ENCODE measurements at places on chromosomes 1 and 21.
A peak's percentile ranks its signal among the peaks of the same experiment; 100 is the strongest.

DNA sequence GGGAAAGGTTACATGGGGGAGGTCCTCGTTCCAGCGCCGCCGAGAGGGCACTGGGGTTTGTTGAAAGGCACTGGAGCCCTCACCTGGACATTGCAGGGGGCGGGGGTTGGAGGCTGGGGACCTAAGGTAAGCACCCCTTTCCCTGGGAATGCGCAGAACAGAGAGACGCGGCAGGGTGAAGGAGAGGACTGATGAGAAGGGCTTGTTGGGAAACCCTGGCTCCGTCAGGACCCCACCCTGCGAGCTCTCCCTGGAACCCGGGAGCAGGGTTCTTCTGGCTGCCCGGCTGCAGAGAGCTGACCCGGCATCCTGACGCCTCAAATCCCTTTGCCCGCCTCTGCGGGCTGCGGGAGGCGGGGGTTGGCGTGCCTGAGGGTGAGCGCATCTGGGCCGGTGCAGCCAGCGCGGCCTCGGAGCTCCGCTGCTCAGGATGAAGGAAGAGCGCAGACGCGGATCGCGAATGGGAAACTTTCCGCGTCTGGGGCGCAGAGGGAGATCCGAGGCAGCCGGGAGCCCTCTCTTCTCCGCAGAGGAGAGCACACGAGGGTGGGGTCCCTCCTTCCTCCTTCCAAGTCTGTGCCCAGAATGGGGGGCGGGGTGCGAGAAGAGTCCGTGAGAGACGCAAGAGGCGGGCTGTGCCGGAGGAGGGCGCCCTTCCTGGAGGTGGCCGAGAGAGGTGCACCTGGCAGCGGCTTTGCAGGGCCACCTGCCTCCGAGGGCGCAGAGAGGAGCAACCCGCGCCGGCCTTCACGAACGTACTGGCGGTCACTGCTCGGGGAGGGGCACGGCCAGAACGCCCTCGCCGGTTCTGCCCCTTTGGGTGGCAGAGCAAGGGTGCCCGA lies 2.4 kb downstream of the IGSF21 start:
- DNase-seq: no peak

- peak; percentile 38 for DNase-seq
Observed at GRCh38 chr1:44318097-44319088, 36.7 kb downstream of the ERI3 start.

DNA sequence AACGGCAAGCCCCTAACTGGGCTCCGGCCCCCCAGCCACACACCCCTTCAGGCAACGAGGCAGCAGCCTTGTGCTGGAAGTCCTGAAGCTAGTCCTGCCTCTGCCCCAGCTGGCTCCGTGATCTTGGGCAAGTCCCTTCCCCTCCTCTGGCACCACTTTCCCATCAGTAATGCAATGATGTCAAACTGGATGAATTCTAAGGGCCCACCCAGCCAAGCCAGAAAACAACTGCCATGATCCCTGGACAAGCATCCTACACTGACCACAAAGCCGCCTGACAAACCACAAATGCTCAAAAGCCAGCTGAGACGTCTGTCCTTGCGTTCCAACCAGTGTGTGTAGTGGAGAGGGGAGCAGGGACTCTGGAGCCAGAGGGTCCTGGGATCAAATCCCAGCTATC lies 26.8 kb downstream of the IFFO2 start:
- peak; percentile 65 for DNase-seq

DNA sequence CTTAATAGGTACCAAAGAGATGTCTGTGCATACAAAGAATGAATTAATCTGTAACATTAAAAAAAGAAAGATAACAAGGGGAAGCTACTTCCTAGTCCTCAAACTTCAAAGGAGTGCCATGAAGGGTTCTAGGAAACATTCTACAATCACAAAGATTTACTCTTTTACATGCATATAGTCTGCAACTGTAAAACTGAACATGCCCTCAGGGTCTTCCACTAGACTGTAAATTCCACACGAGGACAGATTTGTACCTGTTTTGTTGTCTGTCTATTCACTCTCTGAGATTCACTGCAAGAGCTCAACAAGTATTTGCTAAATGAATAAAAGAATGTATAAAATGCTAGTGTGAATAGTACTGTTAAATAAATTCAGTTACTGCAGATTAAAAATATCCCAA lies 4.4 kb downstream of the JAK1 start:
- DNase-seq: no peak

DNA sequence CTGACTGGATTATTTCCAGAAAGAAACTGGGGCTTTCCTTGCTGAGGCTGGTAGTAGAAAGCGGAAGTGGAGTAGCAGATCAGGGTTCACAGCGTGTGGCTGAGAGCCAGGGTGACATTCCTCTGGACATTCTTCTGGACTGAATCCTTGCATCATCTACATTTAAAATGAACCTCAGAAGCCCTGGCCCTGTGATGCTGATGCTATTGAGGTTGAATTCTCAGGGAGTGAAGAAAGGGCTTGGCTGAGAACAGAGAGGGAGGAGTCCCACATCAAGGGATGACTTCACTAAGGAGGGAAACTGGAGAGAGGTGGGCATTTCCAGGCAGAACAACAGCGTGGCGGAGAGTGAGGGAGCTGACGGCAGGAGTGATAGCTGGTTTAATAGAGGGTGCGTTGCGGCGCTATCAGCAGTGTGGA lies 102.3 kb upstream of the LMO4 start:
- DNase-seq: peak; percentile 99

DNA sequence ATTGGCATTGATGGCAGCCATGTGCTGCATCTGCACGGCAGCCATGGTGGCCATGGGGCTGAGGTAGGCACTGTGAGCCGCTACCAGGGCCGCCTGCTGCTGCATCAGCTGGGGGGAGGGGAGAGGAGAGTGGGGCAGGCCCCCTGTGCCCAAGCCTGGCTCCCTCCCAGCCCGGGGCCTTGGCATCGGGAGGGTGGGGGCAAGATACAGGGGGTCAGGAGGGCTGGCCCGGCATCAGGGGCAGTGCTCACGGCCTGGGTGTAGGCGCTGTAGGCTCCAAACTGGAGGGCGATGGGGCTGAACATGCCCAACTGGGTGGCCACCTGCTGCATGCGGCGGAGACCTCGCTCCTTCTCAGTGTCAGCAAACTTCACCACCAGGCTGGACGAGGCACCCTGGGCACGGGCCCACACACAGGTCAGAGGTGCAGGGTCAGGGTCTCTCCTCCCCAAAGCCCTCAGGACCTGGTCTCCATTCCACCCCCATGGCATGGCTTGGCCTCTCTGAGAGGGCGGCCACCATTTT lies 9.0 kb downstream of the CELF3 start:
- DNase-seq: no peak

DNA sequence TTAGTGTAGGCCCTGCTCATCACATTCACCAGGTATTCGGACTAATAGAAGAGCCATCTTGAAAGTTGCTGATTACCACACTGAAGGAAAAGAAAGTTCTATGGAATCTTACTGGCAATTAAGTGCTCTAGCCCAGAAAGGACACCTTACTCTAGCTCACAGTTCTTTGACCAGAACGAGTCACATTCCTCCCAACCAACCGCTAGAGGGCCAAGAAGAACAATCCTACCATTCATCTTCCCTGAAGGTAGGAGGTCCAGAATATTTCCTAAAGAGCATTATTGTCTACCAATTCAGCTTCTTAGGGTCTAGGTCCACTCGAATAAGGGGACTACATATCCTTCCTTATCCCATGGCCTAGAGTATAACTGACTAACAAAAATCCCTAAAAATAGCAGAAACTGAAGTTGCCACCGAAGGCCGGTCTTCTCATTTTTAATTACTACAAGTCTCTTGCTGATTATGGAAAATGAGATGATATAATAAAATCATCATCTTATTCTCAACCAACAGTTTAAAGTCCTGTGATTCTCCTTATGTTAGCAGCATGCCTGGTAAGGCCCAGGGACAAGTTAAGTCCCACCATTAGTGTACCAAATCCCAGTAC lies 2.7 kb upstream of the FMO1 start:
- DNase-seq: peak; percentile 45

DNA sequence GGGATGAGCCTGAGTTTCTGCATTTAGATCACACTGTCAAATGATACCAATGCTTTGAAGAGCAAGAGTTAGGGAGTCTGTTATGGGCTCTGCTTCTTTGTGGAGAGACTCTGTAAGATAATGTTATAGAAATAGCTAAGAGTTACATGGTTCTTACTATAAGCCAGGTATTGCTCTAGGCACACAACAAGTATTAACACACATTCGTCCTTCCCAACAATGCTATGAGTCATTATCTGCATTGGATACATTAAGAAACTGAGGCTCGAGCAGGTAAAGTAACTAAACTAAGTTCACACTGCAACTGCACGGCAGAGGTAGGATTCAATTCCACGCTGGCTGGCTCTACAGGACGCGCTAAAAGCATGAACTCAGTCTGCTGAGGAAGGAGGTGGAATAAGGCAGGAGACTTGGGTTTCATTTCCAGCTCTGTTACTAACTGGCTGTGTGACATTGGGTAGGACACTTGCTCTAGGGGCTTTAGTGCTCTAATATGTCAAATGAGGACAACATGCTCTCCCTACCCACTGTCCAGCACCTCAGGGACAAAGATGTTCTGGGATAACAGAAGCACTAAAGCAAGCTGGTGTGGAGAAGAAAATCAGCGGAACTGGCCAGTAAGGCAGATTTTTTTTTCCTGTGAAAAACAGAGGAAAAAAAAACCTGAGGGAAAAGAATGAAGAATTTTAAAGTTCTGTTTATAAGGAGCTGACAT lies 23.7 kb upstream of the IL20 start:
- DNase-seq: no peak

- no peak for DNase-seq
Observed at GRCh38 chr1:68217060-68217554, 15.2 kb downstream of the WLS start.

DNA sequence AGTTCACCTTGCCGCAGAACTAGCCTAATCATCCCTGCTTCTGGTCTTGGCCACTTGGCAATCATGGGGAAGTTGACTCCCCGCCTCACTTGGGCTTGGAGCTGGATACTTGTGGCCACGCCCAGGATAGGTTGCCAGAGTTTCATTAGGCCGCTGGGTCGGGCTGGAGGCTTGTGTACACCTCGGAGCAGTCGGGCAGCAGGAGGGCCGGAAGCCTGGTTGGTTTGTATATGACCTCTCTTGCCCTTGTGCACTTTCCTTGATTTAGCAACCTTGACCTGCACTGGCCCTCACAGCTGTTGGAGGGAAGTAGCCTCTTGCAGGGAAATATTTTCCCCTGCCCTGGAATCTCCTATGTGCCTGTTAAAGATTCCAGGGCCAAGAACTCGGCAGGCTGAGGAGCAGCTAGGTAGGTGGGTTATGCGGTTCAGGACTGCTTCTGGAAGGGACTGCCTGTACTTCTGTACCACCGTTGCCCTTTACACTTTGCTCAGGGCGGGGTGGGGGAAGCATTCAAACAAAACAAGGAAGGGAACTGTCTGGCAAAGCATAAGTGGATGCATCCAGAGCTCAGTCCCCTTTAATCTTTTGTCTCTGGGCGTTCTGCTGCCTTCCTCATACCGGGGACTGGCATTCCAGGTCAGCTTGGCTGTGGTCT lies 83.5 kb downstream of the UCK2 start:
- DNase-seq: no peak

GRCh38 chr1:201114245-201115131 lies 2.3 kb upstream of the CACNA1S start:
- DNase-seq: peak; percentile 93

DNA sequence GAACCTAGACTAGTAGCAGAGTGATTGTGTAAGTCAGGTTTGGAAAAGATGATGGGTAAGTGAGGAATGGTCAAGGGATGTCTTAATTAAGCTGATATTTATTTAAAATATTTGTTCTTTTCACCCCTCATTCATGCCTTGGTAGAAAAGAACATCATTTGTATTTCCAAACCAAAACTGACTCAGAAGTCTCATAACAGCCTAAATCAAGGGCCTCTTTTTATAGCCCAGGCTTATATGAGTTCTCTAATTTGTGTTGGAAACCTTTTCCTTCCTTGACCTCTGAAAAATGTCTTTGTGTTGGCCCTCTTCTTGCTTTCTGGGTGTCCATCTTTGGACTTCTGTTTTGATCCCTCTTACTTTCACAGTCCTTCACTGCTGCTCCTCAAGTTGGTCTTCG lies 1428.2 kb downstream of the MRPL39 start:
- DNase-seq: no peak

GRCh38 chr1:233597489-233597901 lies 16.4 kb upstream of the KCNK1 start:
- peak; percentile 71 for DNase-seq

- no peak for DNase-seq
Observed at GRCh38 chr1:4057603-4058002, 157.5 kb upstream of the C1orf174 start.

- no peak for DNase-seq
Observed at GRCh38 chr1:231855926-231856325, 229.3 kb downstream of the DISC1 start.

DNA sequence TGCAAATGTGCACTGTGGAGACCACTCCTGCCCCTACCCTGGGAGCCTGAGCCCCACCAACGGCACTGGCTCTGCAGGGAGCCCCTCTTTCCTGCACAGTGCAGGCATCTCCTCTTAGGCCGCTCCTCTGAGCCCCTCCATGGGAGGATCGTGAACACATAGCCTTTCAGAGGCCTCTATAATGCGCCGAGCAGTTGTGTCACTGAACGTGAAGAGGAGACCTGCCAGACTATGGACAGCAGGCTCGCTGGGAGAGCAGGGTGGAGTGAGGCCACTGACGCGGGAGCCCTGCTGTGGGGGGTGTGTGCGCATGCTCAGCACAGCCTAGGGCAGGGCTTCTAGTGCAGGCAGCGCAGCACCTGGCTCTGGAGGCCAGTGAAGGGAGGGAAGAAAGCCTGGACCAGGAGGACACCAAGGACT lies 151.3 kb upstream of the COL6A1 start:
- DNase-seq: no peak

- peak; percentile 28 for DNase-seq
Observed at GRCh38 chr1:62727656-62728407, 39.6 kb upstream of the DOCK7 start.

Measured in fibroblast of skin of right biceps (primary cell).